Right ventricle myocardium superior (tissue), 1 donor: ENCODE measurements at places on chromosomes 5 and 9. TPM values are rescaled to one million over a fixed set of nuclear protein-coding genes. Genes with fewer than 3 reads are reported as not detected.

The MARVELD2 gene
- 0.94 TPM for total RNA-seq

The DAB2 gene
- 29.9 TPM for total RNA-seq

The PCDHA1 gene
- total RNA-seq, result not detected

The RLN2 gene
- not detected for total RNA-seq

The PTPRD gene
- 7.8 TPM for total RNA-seq

The NEUROG1 gene
- total RNA-seq, result not detected

The UBLCP1 gene
- total RNA-seq, result 13.3 TPM

The CYFIP2 gene
- 27.6 TPM for total RNA-seq

The SLC34A1 gene
- total RNA-seq, result not detected

The TSSK1B gene
- total RNA-seq, result not detected

The MUSK gene
- 2.1 TPM for total RNA-seq

The ERAP2 gene
- total RNA-seq, result 5.3 TPM

The RAB3C gene
- total RNA-seq, result 0.83 TPM

The BAAT gene
- 0.08 TPM for total RNA-seq

The PCDHGA11 gene
- 5.1 TPM for total RNA-seq

The GADD45G gene
- total RNA-seq, result 48.9 TPM

The IL4 gene
- not detected for total RNA-seq

The CARD9 gene
- total RNA-seq, result 0.78 TPM

The SH3RF2 gene
- 309 TPM for total RNA-seq

The OR1K1 gene
- total RNA-seq, result not detected

The C9orf43 gene
- 0.27 TPM for total RNA-seq

The EGFL7 gene
- 61.5 TPM for total RNA-seq

The CDKN2B-AS1 gene
- not detected for total RNA-seq

The RABGAP1 gene
- 43.1 TPM for total RNA-seq

The FAM78A gene
- total RNA-seq, result 55.7 TPM

The GABRA1 gene
- total RNA-seq, result not detected

The ENHO gene
- 0.48 TPM for total RNA-seq

The ZNF454 gene
- 1.5 TPM for total RNA-seq

The ALDOB gene
- 0.56 TPM for total RNA-seq

The TXNDC15 gene
- total RNA-seq, result 54.2 TPM

The DNAH5 gene
- total RNA-seq, result 0.27 TPM

The TAF1L gene
- total RNA-seq, result not detected

The PRELID2 gene
- total RNA-seq, result 41.2 TPM

The SMARCA2 gene
- total RNA-seq, result 101 TPM

The DRD1 gene
- not detected for total RNA-seq
